Urothelium cell line (cell line): ENCODE measurements at places on chromosomes 11 and 22.

DNA sequence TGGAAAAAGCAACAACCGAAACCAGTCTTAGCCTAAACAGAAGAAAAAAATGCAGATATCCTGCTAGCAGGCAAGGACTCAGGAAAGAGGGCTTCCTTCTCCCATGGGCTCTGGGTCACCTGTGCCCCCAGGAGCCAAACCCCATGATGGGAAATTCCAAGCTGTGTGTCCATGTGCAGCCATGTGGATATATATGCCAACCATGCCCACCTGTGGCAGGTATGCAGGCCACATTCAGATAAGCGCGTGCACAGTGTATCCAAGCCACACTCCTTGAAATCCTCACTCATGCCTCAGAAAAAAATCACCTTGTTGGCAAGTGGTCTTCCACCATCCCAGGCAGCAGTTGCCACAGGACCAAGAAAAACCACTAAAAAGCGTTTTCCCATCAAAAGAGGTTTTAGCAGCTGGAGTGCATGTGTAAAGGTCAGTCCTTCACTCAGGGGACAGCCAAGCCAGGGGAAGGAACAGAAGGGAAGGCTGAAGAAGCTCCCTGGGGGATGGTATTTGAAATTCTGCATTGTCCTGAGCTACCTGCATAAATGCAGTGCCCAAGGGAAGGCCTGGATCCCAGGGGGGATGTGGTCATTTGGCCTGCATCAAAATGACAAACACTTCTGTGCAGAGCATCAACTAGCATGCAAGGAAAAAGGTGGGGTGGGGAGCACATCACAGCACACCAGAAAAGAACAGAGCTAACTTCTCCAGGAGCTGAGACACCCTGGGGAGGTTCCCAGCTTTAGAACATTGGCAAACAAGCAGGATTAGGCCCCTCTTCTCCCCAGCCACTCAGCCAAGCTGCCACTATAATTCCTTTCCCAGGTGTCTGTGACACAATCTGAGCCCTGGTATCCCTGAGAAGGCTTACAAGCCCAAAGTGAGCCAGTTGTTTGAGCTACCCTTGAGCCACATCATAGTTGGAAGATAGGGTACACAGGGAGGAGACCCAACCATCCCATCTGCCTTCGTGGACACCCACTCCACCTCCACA, 76.2 kb downstream of the GALNT18 start:
- no peak for DNase-seq

- DNase-seq = no peak
Observed at GRCh38 chr11:106565326-106565725, 452.9 kb downstream of the GUCY1A2 start.

DNA sequence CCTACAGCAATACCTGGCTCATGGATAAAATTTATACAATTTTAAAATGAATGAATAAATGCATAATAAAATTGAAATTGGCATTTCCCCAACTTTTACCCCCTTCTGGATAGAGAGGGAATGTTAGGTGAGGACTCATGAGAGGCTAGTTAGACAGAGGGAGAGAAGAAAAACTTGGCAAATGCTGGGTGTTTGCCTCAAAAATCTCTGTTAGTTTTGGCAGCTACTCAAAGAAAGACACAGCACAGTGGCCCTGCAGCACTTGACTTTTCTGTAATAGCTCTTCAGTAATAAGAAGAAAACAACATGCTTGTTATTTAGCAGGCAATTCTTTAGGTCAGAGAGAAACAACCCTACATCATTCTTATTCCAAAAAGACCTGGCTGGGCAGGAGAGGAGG, 20.7 kb upstream of the IZUMO1R start:
- DNase-seq = no peak

GRCh38 chr11:14444441-14445189, 55.0 kb downstream of the COPB1 start:
- DNase-seq = no peak

DNA sequence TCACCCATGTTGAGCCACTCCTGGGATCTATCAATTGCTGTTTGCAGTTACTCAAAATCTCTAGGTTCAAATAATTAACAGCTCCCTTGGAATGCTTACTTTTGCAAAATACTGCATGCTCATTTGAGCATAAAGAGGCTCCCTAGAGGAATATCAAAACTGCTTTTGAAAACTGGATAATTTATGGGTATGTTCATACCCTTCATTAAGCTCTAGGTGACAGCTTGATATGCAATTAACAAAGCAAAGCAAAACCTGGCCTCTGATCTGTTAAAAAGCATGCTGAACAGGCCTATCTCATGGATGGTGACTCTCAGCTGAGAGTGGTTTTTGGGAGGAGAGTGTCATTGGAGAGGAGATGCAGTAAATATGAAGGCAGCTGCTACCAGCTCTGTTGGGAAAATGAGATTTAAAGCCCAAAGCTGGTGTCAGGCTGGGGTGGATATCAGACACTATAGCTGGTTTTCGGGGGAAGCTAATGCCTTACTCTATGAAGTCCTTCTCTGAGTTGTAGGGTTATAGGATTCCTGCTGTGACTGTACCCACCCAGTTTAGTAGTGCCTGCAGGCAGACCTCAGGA, 110.9 kb downstream of the RASSF10 start:
- DNase-seq = no peak

DNA sequence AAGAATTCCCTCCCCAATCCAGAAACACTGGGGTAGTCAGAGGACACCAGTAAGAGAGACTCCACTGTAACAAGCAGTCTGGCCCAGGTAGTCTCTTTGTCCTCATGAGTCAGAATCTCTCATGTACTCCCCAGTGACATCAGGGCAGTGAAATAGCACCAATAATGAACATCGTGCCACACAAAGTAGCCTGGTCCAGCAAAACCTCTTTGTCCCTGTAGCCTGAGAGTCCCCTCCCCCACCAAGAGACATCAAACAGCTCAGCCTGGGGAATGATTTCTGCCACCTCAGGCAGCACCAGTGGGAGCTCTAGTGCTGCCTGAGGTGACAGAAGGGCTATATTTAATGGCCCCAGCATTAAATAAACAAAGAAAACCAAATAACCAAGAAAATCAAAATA, 88.1 kb downstream of the SBF2 start:
- DNase-seq = no peak

DNA sequence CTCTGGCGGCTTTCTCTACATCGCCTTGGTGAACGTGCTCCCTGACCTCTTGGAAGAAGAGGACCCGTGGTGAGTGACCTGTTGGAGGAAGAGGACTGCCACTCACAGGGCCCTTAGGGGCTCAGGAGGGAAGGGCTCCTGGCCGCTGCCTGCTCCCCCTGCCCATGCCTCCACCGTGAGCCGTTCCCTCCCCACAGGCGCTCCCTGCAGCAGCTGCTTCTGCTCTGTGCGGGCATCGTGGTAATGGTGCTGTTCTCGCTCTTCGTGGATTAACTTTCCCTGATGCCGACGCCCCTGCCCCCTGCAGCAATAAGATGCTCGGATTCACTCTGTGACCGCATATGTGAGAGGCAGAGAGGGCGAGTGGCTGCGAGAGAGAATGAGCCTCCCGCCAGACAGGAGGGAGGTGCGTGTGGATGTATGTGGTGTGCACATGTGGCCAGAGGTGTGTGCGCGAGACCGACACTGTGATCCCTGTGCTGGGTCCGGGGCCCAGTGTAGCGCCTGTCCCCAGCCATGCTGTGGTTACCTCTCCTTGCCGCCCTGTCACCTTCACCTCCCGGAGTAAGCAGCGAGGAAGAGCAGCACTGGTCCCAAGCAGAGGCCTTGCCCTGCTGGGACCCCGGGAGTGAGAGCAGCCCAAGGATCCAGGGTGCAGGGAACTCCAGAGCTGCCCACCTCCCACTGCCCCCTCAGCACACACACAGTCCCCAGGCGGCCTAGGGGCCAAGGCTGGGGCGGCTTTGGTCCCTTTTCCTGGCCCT, 6.9 kb downstream of the SLC39A13 start:
- no peak for DNase-seq

- no peak for DNase-seq
Observed at GRCh38 chr22:21591695-21592094, 24.2 kb downstream of the UBE2L3 start.

- DNase-seq = no peak
Observed at GRCh38 chr22:24582056-24582814, 10.6 kb downstream of the LRRC75B start.

DNA sequence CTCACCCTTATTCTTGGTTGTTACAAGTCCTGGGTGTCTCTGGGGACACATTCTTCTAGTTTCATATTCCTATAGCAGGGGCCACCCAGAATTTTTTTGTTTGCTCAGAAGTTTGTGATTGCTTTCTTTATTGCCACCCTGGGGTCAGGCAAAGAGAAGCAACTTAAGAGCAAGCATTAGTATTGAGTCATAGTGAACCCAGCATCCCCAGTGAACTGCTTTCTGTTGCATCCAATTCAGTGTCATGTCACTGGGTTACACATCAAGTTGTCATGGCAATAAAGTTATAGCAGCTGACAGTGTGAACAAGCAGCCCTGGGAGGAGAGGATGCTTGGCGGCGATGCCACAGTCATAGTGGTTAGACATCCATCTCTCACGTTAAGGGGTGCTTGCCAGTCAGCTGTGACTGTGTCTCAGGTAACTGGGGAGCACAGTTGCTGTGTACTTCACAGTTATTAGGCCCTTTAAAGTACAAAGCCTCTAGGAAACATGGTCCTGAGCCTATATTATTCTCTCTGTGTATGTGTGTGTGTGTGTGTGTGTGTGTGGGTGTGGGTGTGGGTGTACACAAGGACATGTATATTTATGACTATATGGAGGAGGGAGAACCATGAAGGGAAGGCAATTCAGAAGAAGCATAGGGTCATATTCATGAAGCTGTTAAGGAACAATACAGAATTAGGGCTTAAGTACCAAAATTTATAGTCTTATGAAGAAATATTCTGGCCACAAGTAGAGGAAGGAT, 52.5 kb downstream of the TRIM44 start:
- no peak for DNase-seq

GRCh38 chr11:33724644-33725035, 11.6 kb downstream of the CD59 start:
- DNase-seq = no peak
